ENCODE measurements at places on chromosomes 6 and 20. TPM values are rescaled to one million over a fixed set of nuclear protein-coding genes. Genes with fewer than 3 reads are reported as not detected.

The TMEM244 gene
- 6.1 TPM for polyA plus RNA-seq

DNA sequence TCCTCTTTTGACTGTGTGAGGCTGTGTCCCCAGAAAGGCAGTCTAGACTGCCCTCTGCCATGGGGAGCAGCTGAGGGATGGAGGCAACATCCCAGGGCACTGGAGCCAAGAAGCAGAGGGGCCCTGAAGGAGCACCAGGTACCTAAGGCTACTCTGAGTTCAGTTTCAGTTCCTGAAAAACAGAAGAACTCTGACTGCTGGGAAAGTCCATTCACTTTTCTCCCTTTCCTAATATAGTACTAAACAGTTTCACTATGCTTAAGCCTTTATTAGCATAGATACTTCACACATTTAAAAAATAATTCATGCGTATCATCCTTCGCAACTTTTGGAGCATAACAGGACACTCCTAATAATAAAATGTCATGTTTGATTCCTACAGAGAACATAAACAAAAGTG is 130.0 kb downstream of the FOXC1 start:
- DNase-seq, result no peak

DNA sequence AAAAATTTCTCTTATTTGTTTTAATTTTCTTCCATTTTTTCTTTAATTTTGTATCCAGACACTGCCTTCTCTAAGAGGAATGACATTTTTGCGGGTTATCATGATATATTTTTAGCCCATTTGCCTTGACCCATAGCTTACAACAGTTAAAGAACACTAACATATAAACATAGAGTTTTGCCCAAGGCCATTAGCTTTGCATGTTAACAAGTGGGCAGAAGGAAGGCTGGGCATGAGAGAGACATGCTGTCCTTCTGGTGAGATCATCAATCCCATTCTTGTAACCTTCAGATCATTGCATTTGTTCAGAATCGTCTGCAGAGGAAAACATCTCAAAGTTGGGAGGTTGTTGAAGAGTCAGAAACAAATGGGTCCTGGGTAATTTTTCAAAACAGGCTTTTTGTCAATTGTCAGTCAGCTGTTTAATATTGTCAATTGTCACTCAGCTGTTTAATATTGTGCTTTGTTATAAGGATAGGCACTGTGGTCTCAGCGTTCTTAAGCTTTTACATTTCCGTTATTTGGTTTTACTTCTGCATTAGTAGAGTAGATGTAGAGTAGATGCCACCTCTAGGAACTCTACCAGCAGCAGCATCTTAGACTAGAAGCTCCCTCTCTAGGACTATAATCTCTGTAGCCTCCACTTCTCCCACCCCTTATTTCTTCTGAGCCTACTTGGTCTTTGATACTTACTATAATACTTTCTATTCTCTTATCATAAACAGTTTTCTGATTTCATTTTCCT is 243.1 kb downstream of the ESR1 start:
- no peak for DNase-seq

DNA sequence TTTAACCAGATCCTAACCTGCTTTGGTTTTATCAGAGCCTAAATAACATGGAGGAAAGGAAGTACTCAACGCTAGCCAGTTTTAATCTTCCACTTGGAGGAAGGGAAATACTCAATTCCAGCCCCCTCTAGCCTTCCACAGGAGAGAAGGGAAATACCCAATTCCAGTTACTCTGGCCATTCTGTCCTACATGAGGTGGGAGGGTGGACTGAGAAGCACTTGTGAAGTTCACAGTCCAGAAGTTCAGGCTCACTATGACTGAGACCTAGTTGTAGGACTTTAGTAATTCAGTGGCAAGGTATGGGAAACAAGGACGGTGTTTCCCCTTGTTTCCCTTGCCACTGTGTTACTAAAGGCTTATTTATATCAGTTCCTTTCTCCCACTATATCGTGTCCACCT is 672.0 kb downstream of the RFPL4B start:
- DNase-seq, result no peak

GRCh38 chr6:81985191-81985590 is 232.7 kb upstream of the TENT5A start:
- no peak for DNase-seq

The POU3F2 gene
- polyA plus RNA-seq, result not detected

- no peak for DNase-seq
Observed at GRCh38 chr20:58196402-58197184, 31.9 kb downstream of the ANKRD60 start.

DNA sequence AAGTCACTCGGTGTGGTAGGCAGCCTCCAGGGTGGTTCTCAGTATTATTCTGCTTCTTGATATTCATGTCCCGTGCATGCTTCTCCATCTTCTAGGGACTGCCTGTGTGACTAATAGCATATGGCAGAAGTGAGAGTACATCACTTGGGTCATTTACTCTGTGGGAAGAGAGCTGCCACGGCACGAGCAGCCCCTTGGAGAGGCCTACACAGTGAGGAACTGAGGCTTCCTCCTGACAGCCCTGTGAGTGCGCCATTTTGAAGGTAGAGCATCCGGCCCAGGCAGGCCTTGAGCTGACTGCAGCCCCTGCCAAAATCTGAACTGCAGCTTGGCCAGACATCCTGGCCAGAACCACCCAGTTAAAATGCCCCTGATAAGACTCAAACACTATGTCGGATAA is 17.3 kb upstream of the MCUR1 start:
- DNase-seq, result no peak

The MUC21 gene
- not detected for polyA plus RNA-seq

GRCh38 chr6:128327890-128328289 is 192.5 kb downstream of the PTPRK start:
- no peak for DNase-seq

The STK4 gene
- polyA plus RNA-seq, result 211 TPM

The IMPG1 gene
- not detected for polyA plus RNA-seq

DNA sequence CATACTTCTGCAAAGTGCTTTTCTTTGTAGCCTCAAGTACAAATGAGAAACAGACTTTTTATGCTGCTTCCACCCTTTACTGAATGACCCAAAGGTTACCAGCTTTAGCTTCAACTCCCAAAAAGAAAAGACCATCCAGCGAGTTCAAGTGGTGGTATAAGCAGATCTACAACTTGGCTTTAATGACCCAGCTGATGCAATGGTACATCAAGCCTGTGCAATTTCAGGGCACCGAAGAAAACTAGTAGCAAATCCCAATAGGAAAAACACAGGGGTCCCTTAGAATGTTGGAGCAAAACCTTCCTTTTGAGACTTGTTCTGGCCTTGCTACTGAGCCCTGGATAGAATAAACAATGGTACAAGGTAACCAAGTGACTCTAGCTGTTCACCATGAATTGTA is 33.8 kb downstream of the STX7 start:
- DNase-seq, result no peak

DNA sequence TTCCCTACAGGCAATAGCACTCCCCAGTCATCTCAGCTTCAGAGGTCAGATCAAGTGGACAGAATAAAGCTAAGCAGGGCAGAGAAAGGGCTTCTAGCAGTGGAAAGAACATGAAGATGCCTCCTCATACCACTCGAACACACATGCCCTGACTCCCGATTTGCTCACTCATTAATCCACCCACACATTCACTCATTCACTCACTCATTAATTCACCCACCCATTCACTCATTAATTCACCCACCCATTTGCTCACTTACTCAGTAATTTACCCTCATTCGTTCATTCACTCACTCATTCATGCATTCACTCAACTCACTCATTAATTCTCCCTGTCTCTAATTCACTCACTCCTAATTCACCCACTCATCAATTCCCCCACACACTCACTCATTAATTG is 43.9 kb downstream of the HNF4A start:
- DNase-seq, result no peak

- no peak for DNase-seq
Observed at GRCh38 chr6:43981363-43981990, 145.8 kb downstream of the MRPL14 start.

DNA sequence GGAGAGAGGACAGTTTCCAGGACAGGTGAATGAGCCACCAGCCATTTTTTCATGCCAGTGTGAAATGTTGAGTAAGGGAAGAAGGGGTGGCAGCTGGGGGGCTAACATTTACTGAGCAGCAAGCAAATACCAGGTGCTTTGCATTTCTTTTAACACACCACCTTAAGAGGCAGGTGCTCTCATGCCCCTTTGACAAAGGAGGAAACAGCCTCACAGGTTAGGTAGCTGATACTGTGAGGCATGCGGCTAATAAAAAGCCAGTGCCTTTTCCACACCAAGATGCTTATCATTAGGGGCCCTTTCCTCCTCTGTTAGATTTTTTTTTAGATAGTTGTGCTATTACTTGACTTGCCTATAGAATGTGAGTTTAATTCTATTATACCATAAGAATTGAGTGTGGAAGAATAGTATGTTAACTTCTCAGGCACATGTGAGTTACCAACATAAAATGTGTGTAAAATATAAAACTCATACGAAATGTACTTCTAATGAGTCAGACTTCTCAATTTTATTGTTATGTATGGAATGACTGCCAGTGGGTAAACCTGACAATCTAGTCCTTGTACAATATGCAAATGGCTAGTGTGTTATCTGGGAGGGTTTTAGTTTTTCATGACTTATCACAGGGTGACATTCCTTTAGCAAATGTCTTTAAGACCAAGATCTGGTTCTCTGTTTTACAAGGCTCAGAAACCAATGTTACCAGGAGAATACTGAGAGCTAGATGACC is 260.0 kb downstream of the TMEM242 start:
- no peak for DNase-seq

- no peak for DNase-seq
Observed at GRCh38 chr6:48994811-48995210, 468.2 kb downstream of the MMUT start.

The MAFB gene
- polyA plus RNA-seq, result 0.06 TPM

The SIRPB2 gene
- polyA plus RNA-seq, result not detected

The TEAD3 gene
- polyA plus RNA-seq, result 0.24 TPM

DNA sequence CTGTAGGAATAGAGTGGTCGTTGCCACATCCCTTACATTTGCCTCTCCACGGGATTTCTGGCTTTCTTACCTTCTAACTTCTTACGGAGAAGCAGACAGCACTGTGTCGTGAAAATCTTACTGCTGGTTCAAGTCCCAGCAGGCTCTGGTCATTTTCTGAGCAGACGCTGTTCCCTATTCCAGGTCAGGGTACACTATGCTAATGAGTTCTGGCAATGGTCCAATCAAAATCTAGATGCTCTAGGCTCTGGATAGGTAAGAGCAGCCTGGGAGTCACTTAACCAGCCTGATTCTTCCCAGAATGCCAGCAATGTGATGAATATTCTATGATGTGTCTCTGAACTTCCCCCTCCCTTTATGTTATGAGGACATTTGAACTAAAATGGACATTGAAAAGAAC is at the start of gene GCM1:
GCM1 (minus strand) TSS at position 158 of the 400 bp plus-strand sequence. CDS start 3,209 bp downstream, outside the sequence.
- no peak for DNase-seq

The SIRPA gene
- polyA plus RNA-seq, result not detected

GRCh38 chr6:42520786-42521607 is 42.8 kb upstream of the UBR2 start:
- DNase-seq, result no peak

The IL17A gene
- polyA plus RNA-seq, result 0.17 TPM

DNA sequence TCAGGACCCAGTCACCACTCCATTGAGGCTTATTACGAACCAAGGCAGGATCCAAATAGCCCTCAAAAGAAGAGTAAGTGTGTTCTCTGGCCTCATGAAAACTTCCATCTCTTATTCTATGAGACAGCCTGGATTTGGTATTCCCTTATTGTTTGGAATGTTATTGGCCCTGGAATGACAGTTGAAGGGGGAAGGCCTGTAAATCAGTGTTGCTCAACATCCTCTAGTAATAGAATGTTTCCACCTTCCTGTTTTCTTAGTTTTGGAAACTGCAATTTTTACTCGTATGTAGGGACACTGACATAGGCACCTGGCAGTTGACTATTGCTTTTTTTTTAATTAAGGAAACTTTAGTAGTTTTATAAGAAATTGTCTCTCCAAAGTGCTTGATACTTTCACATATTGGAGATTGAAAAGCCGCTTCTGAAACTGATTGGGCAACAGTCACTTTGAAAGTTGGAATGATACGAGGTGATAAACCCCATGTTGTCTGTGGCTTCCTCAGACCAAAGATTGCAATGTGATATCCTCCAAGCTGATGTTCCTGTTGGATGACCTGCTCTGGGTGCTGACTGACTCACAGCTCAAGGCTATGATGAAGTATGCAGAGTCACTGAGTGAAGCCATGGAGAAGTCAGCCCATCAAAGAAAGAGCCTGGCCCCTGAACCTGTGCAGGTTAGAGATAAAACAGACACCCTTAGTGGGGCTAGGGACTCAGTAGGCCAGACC is 43.1 kb downstream of the BLTP3A start:
- no peak for DNase-seq

The TSHZ2 gene
- polyA plus RNA-seq, result 3.5 TPM

The PDE10A gene
- not detected for polyA plus RNA-seq

The TSBP1 gene
- polyA plus RNA-seq, result not detected

DNA sequence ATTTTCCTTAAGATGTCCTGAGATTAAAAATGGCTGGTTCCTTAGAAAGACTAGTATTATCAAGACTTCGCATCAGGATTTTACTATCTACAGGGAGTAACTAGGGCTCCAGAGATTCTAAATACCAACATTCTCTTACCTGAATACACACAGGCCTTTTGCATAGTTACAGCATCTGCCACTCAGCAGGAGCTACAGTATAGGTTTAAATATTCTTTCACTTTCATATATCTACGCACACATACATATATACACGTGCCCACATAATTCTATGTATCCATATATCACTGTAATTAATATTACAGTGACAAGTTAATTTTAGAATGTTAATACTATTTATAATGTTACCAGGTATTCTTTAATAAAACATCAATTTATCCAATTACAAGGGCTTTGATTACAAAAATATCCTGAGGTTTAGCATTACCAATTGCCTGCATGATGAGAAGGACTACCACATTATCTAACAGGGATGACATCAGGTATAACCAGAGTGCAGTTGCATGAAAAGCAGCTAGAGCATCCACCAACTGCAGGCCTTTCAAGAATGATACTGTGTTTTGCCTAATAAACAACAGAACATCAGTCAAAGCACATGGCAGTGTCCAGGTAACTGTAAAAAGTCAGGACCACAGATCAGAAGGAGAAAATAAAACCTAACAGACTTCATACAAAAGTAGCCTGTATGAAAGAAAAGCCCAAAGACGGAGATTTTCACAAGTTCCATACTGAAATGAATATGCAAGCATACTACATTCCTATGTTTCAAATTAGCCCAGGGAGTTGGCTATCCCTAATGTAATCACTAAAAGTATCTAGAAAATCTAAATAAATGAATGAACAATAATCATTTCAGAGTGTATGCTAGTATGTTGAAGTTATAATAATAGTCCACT is 268.7 kb downstream of the PTPRK start:
- no peak for DNase-seq

- DNase-seq, result no peak
Observed at GRCh38 chr20:19888269-19888671, 128.9 kb upstream of the NAA20 start.

The MICB gene
- polyA plus RNA-seq, result 12.4 TPM

DNA sequence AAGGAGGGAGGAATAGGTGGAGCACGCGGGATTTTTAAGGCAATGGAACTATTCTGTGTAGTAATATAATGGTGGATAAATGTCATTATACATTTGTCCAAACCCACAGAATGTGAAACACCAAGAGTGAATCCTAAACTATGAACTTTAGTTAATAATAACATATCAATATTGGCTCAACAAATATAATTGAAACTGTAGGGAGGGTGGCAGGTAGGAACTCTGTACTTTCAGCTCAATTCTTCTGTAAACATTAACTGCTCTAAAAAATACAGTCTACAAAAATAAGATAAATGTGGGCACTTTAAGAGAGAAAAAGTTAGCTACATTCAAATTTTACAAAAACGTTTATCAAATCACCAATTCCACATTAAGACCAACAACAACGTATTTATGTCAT is 136.7 kb upstream of the RUNX2 start:
- DNase-seq, result no peak

Data from CD4-positive, CD25-positive, alpha-beta regulatory T cell (primary cell).